Testis (tissue), 5 donors: ENCODE measurements at places on chromosomes 1 and 21. TPM values are rescaled to one million over a fixed set of nuclear protein-coding genes. Genes with fewer than 3 reads are reported as not detected.

Gene CAPN8
- polyA plus RNA-seq, result 4.3 TPM

Gene KIF2C
- polyA plus RNA-seq, result 167 TPM

Gene CR1L
- polyA plus RNA-seq, result not detected

Gene ELAPOR1
- 82.3 TPM for polyA plus RNA-seq

Gene ERICH3
- polyA plus RNA-seq, result 78.8 TPM

Gene ACAP3
- polyA plus RNA-seq, result 16.8 TPM

Gene PROX1
- polyA plus RNA-seq, result 19.1 TPM

Gene SPRR3
- not detected for polyA plus RNA-seq

Gene S100A7
- polyA plus RNA-seq, result not detected

Gene ANGPTL3
- polyA plus RNA-seq, result 0.25 TPM

Gene STYXL2
- 0.99 TPM for polyA plus RNA-seq

Gene BCAN
- polyA plus RNA-seq, result 3.3 TPM

Gene ASTN1
- 2.7 TPM for polyA plus RNA-seq

Gene CFAP107
- polyA plus RNA-seq, result 87.9 TPM

Gene RGS16
- 3.2 TPM for polyA plus RNA-seq
